ENCODE measurements at places on chromosomes 11 and 22. TPM values are rescaled to one million over a fixed set of nuclear protein-coding genes. Genes with fewer than 3 reads are reported as not detected.
A peak's percentile ranks its signal among the peaks of the same experiment; 100 is the strongest.

DNA sequence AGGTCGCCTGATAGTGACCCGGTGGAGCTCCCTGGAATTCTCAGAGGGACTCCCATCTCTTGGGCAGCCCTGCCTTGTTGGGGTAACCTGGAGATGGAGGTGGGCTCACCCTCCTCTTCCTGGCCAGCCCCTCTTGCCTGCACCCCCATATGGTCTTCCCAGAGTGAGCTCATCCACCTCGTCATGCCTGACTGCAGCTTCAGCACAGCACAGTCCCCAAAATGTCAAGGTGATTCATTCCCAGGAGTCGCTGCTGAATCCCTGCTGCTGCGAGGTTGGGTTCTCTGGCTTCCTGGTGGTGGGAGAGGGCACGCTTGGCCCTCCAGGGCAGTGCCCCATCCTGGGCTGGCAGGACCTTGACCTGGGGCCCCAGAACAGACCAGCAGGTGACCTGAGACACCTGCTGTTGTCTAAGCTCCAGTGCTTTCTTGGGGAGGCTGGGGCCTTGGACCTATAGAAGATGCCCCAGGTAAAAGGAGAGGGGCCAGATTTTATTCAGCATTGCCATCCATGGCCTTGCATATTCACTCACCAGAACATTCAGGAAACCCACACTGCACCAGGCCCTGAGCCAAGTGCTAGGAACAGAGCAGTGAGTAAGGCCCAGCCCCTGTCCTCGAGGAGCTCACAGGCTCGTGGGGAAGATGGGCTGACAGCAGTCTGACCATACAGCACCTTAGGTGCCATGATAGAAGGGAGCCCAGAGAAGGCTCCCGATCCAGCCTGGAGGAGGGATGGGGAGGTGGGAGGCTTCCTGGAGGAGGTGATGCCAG lies 72.9 kb downstream of the CACNA1I start:
- H3K36me3 ChIP-seq = no peaks in the 10 kb centered on the region

GRCh38 chr11:15136166-15136565 lies 21.4 kb downstream of the INSC start:
- H3K36me3 ChIP-seq = no peaks in the 10 kb centered on the region
- no peaks in the 10 kb centered on the region for H3K4me1 ChIP-seq
- H3K4me3 ChIP-seq = no peak overlapping the region
- no peak for DNase-seq

GRCh38 chr11:73205661-73206343 lies 12.3 kb upstream of the P2RY2 start:
- H3K4me3 ChIP-seq = no peak overlapping the region
- H3K27me3 ChIP-seq = peaks cover 4% of the 10 kb centered on the region

DNA sequence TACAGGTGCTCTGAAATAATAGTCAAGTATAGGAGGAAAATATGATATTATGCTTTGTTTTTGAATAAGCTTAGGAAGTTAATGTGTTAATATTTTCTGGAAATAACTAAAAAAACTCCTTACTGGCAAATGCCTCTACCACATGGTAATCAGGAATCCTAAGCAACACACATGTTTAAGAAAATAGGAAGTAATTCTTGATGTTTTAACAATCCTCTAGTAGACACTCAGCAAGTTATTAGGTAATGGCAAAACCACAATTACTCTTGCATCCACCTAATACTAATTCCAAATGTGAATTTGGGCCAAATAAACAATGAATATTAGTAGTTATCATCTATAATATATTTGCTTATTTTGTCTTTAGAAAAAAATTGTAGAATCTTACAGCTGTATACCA lies 53.6 kb downstream of the SLC35F2 start:
- no peak overlapping the region for H3K27ac ChIP-seq
- H3K4me1 ChIP-seq = no peaks in the 10 kb centered on the region
- no peaks in the 10 kb centered on the region for H3K27me3 ChIP-seq
- no peaks in the 10 kb centered on the region for H3K36me3 ChIP-seq
- H3K4me3 ChIP-seq = no peak overlapping the region

- no peak overlapping the region for H3K4me3 ChIP-seq
- peak; percentile 84 for DNase-seq
- H3K36me3 ChIP-seq = no peaks in the 10 kb centered on the region
- no peaks in the 10 kb centered on the region for H3K27me3 ChIP-seq
- no peaks in the 10 kb centered on the region for H3K4me1 ChIP-seq
- no peak overlapping the region for H3K27ac ChIP-seq
Observed at GRCh38 chr11:6251120-6251733, 8.4 kb upstream of the CCKBR start.

DNA sequence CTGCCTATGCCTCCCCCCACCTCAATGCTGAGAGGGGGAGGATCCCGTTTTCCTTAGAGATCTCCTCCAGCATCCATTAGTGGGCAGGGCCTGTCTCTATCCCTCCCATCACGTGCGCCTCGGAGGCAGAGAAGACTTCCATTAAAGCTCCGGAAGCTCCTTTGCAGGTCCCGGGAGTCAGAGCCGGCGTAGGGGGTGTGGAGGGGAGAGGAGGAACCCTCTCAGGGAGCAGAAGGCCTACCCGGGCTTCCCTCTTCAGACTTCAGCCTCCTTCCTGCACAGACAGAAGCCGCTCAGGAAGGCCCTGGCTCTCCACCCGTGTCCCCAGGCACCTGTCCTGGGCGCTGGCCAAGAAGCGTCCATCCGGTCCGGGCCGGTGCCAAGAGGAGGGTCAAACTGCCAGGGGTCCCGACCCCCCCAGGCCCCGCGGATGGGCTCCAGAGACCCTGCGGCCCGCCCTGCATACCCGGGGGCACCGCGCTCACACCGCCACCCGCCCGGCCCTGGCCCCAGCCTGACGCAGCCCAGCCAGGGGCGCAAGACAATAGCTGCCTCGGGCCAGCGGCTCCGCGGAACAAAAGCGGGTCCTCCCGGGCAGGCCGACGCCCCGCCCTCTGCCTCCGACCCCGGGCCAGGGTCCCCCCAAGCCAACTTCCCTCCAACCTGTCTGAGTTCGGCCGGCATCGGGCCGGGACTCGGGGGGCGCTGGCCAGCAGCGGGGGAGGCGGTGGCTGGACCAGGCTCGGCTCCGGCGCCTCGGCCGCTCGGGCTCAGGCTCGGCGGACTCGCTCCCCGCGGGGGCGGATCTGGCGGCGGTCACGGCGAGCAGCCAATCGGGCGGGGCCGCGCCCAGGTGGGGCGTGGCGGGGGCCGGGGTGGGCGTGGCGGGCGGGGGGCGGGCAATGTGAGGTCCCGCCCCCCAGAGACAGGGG lies 29.9 kb downstream of the ARVCF start:
- H3K36me3 ChIP-seq = no peaks in the 10 kb centered on the region
- H3K27ac ChIP-seq = peak overlapping the region; percentile 52
- peak; percentile 84 for DNase-seq
- peak overlapping the region; percentile 77 for H3K4me3 ChIP-seq

DNA sequence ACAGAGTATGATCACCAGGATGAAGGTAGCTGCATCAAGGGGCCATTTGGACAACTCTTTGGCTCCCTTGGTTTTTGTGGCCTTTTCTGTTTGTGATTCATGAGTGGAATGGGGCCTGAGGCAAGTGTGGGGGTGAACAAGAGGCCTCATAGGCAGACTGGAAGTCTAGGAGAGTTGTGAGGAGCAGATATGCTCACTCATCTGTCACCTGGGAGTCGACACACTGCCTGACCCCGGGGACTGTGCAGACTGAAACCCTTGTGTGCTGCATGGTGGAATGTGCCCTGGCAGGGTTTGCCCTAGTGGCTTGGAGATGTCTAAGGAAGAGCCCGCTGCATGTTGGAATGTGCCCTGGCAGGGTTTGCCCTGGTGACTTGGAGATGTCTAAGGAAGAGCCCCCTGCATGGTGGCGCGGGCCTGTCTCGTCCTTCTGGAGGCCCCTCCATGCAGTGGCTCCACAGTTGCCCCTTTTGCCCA lies 60.0 kb downstream of the MED15 start:
- peaks cover 34% of the 10 kb centered on the region for H3K36me3 ChIP-seq
- no peak for DNase-seq
- no peak overlapping the region for H3K27ac ChIP-seq

- H3K36me3 ChIP-seq = no peaks in the 10 kb centered on the region
- H3K4me3 ChIP-seq = no peak overlapping the region
- H3K27me3 ChIP-seq = peaks cover 1% of the 10 kb centered on the region
- H3K27ac ChIP-seq = no peak overlapping the region
- DNase-seq = no peak
Observed at GRCh38 chr11:15695096-15695721, 580.5 kb downstream of the INSC start.

- no peak for DNase-seq
- no peaks in the 10 kb centered on the region for H3K36me3 ChIP-seq
- H3K27ac ChIP-seq = no peak overlapping the region
- H3K27me3 ChIP-seq = peaks cover 2% of the 10 kb centered on the region
- H3K4me3 ChIP-seq = no peak overlapping the region
Observed at GRCh38 chr11:7968686-7969085, 3.4 kb upstream of the NLRP10 start.

- no peaks in the 10 kb centered on the region for H3K4me1 ChIP-seq
- peaks cover 7% of the 10 kb centered on the region for H3K27me3 ChIP-seq
- H3K27ac ChIP-seq = no peak overlapping the region
- no peak for DNase-seq
- no peak overlapping the region for H3K4me3 ChIP-seq
Observed at GRCh38 chr22:48535868-48536540, 1291.7 kb downstream of the BRD1 start.

GRCh38 chr11:65663639-65664200 lies 1.0 kb upstream of the RELA start:
- peak overlapping the region; percentile 88 for H3K4me3 ChIP-seq
- peak; percentile 30 for DNase-seq
- H3K27me3 ChIP-seq = peaks cover 11% of the 10 kb centered on the region
- H3K36me3 ChIP-seq = peaks cover 20% of the 10 kb centered on the region
- H3K4me1 ChIP-seq = peaks cover 13% of the 10 kb centered on the region

DNA sequence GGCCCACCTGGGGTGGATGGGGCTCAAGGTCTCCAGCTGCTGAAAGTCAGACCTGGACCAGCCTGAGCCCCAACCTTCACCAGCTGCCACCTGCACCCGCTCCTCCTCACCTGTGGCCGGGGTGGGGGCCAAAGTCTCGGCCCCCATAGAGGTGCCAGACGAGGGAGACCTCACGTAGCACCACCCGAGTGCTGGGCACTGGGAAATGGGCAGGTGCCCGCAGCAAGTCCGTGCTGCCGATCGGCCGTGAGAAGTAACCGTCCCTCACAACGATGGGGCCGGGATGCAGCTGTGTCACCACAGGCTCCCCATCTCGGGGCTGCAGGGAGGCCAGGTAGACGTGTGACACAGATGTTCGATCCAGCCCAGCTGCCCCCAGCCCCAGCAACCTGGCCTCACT lies 16.2 kb downstream of the ATG2A start:
- no peak overlapping the region for H3K27ac ChIP-seq
- peaks cover 6% of the 10 kb centered on the region for H3K27me3 ChIP-seq
- no peak overlapping the region for H3K4me3 ChIP-seq
- no peaks in the 10 kb centered on the region for H3K4me1 ChIP-seq

DNA sequence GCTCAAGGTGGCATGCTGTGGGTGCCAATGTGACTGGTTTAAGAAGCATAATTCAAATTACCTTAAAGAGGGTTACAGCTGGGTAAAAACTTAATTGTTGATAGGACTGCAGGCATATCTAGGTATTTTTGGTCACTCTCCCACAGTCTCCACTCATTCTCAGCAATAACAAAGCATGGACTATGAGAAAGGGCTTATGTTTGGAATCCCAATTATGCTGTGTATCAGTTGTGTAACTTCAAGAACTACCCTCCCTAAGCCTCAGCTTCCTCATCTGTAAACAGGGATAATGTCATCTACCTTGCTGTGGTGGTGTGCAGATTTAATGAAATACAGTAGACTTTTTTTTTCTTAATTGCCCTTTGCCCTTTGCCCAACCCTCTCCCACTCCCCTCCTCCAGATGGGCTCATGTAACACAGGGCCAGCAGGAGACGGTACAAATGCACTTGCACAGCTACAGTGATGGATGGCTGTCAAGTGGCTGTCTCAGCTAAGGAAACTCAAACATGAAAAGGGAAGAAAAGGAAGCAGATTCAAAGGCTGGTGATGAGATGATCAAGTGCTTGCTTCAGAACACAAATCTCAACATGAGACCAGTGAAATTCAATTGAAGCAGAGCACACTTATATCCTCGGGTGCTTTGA lies 37.6 kb downstream of the MAP6 start:
- H3K36me3 ChIP-seq = no peaks in the 10 kb centered on the region
- H3K27ac ChIP-seq = no peak overlapping the region

DNA sequence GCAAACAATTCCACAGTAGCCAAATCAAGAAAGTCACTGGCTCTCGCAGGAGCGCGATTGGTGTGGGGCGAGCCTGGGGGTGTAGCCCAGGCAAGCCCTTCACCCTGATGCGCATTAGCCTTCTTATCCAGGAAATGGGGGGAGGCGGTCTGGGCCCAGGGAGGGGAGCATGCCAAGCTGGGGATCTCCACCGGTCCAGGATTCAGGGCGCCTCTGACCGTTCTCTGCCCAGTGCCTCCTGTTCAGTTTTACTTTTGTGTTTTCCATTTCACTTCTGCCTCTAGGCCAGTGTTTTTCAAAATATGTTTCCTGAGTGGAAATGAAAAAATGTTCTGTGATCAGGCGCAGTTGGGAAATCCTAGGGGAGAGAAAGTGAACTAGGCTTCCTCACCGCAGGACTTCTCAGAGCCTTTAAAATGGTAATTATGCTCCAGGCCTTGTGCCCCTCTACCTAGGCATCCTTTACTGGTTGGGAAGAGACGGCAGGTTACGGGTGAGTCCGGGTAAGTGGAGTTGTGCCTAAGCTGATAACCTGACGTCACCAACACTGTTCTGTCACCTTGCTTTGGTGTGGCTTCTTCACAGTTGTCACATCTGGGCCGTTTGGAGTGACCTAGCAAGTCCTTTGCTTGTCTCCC lies 18.4 kb downstream of the LRP5 start:
- no peak for DNase-seq
- H3K27ac ChIP-seq = peak overlapping the region; percentile 82

- peaks cover 16% of the 10 kb centered on the region for H3K36me3 ChIP-seq
- H3K27ac ChIP-seq = no peak overlapping the region
- H3K4me3 ChIP-seq = no peak overlapping the region
- DNase-seq = no peak
Observed at GRCh38 chr11:67581469-67581868, 2.1 kb upstream of the GSTP1 start.

The ASRGL1 gene
- 9.3 TPM for total RNA-seq

The UPK3A gene
- total RNA-seq = not detected

The OR2AG1 gene
- not detected for total RNA-seq

The MS4A7 gene
- total RNA-seq = not detected

The CDCA5 gene
- total RNA-seq = 14.8 TPM

The TYR gene
- not detected for total RNA-seq

The OR6Q1 gene
- total RNA-seq = not detected
